ENCODE measurements at places on chromosomes 1 and 21.
A peak's percentile ranks its signal among the peaks of the same experiment; 100 is the strongest.

- DNase-seq: no peak
Observed at GRCh38 chr1:229798558-229798957, 172.5 kb downstream of the URB2 start.

- DNase-seq: no peak
Observed at GRCh38 chr21:31470896-31471694, 127.0 kb upstream of the TIAM1 start.

- no peak for DNase-seq
Observed at GRCh38 chr1:43492826-43493225, 37.9 kb upstream of the PTPRF start.

GRCh38 chr1:32465578-32465933 lies 684 bp downstream of the ZBTB8B start:
- no peak for DNase-seq

GRCh38 chr1:236623371-236624166 lies 19.3 kb upstream of the HEATR1 start:
- DNase-seq: no peak

DNA sequence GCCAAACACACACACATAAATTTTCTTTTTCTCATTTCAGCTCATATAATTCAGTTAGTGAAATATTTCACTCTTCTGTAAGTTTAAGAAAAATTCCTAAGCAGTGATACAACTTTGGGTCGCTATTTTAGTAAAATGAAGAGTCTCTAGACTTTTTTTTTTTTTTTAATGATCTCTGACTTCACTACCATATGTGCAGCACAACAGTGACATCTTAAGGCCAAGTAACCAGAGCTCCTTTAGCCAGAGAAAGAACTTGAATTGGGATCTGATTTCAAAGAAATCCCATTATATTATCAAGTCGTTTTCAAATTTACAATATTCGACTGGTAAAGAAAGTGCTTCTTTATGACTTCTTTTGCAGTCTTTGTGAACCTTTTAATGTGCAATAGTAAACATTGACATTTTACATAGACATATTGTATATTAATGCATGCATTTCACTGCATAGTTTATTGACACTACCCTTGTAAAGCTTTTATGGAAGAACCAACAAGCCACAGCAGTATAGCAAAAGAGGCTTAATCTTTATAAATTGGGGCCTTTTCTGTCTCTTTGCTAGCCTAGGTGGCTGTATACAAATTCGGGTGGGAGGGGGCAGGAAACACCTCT lies 62.2 kb downstream of the LRRC40 start:
- DNase-seq: no peak

GRCh38 chr21:27168084-27168483 lies 201.2 kb upstream of the ADAMTS5 start:
- DNase-seq: no peak

DNA sequence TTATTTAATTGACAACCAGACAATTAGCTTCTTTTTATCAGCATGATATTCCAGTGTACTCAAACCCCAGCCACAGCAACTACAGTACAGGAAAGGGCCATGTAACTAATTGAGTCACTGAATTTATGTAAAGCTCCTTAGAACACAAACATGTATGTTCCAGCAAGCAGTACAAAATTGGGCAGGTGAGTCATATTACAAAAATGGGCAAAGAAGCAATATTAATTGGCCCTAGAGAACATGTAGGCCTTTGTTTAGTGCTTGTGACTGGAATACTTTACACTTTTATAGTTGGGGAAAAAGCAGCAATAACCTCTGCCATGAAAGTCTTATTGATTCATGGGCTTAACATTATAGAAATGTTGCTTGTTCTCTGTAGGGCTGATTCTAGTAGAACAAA lies 31.8 kb downstream of the CLEC20A start:
- DNase-seq: no peak

DNA sequence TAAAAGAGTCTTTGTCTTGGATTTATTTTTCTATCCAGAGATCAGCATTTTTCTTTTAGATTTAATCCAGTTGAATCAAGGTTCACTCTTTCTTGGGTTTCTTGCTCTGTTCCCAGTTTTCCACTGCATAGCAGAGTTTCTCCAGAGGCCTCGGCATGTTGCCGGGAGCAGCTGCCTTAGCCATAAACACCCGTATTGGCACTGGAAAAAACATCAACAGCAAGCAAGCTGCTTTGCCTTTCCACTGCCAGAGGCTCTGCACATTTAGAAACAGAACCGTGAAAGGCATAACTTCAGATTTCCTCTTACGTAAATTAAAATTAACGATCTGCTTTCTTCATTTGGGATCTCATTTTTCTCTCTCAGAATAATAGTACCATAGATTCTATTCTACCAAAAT lies 181.8 kb upstream of the L1TD1 start:
- DNase-seq: no peak

- no peak for DNase-seq
Observed at GRCh38 chr1:39671433-39671792, 494 bp downstream of the NT5C1A start.

DNA sequence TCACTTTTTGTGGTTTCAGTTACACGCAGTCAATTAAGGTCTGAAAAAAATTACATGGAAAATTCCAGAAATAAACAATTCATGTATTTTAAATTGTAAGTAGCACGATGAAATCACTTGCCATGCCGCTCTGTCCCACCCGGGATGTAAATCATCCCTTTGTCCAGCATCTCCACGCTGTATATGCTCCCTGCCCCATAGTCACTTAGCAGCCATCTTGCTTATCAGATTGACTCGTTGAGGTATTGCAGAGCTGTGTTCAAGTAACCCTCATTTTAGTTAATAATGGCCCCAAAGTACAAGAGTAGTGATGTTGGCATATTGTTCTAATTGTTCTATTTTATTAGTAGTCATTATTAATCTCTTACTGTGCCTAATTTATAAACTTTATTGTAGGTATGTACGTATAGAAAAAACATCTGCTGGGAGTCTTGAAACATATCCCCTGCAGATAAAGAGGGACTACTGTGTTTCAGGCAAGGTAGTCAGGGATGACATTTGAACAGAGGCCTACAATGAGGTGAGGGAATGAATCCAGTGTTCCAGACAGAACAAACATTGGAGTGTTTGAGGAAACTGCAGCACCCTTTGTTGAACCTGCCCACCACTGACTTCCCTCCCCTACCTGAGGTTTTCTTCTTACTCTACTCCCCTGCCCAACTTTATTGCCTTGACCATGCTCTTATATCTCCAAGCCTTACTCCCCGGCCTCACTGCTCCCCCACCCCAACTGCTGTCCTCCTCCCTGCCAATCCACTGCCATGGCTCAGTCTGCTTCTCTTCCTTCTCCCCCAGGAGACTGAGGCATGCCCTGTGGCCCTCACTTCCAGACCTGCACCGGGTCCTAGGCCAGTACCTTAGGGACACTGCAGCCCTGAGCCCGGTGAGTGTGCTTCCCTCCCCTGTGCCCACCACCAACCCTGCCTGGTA lies 7.1 kb upstream of the CDC20 start:
- DNase-seq: no peak

- no peak for DNase-seq
Observed at GRCh38 chr1:22971161-22971560, 1.5 kb downstream of the LACTBL1 start.

DNA sequence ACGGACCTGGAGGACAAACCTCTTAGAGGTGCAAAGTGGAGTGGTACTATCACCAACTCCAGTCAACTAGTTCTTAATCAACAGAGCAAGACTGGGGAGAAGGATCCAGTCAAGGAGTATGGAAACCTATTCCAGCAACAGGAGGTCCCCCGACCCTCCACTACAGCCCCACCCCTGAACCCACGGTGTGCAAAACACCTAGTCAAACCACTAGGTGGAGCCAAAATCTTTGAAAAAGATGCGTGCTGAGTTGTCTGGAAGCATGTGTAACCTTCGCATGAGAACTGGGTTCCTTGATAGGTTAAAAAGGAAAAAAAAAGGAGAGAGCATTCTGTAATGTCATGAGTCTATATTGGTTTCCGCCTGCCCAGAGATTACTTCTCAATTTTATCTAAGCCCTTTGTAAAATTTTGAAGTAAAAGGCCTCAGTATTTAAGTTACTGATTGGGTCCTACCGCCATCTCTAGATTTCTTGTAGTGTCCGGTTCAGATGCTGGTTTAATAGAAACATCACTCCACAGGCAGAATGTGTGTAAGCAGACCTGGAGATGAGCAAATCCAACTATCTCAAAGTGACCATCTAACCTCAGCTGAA lies 81.9 kb upstream of the HAO2 start:
- peak; percentile 60 for DNase-seq

- no peak for DNase-seq
Observed at GRCh38 chr1:170580636-170581440, 48.9 kb downstream of the GORAB start.

DNA sequence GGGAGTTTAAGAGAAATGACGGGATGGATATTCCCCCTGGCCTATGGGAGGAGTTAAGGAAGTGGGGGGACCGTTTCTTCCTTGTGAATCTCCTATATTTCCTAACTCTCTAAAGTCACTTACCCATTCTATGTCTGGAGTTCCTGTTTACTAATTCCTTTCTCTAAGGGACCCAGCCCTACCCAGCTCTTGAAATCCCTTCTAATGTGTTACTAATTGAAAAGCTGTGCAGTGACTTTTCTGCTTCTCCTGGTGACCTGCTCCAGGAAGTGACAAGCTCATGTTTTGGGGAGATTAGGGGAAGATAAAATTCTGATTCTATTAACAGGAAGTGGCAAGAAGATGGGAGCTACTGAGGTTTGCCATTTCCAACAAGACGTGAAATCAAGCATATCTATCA lies 4.0 kb upstream of the SAMSN1 start:
- DNase-seq: no peak

GRCh38 chr1:119878171-119878570 lies 18.1 kb downstream of the ADAM30 start:
- peak; percentile 78 for DNase-seq

DNA sequence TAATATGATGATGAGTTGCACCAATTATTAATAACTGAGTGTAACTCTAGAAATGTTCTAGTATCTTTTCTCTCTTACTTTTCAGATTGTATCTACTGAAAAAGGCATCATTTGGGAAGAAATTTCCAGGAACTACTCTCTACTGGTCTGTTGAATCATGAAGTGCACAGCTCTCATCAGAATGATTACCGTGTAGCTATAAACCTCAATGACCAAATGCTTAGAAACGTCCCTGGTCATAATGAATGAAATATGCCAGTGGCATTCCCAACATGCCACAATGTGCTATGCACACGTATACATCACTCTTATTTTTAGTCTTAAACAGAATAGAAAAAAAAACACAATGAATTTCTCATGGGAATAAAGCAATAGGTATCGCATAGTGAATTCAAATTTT lies 534.3 kb upstream of the OLFM3 start:
- DNase-seq: no peak

DNA sequence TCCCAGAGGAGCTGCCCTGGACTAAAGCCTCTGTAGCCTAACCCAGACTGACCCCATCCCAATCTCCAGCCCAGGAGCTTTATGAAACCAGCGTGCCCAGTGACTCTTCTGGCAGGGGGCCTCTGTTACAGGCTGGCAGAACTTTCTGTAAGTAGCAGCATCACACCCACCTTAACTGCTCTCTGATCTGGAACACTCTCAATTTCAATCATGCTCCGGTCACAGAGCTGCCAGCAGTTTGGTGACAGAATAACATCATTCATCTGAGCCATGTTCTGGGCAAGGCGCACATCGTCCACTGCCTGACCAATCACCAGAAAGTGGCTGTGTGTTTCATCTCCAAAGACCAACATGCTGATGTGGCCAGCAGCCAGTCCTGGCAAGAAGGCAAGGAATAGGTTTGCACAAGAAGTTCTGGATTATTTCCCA lies 14.7 kb downstream of the ADCY10 start:
- no peak for DNase-seq

GRCh38 chr1:1040004-1040991 lies 20.4 kb downstream of the AGRN start:
- DNase-seq: peak; percentile 54

- no peak for DNase-seq
Observed at GRCh38 chr1:157113631-157114030, 14.0 kb upstream of the ETV3L start.

DNA sequence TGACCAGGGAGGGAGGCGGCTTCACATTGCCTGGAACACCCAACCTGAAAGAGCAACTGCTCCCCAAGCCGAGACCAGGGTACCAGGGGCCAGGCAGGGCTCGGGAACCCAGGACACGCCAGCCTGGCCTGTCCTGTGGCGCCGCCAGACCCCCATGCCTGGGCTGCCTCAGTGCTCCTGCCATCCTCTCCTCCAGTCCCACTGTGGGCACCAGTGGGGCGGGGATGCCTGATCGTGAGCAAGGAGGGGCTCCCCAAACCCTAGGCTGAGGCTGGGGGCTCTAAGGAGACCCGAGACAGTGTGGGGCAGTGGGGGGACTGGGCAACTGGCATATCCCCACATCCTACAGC lies 45.1 kb downstream of the WNT9A start:
- DNase-seq: no peak

GRCh38 chr1:98906809-98907208 lies 97.9 kb downstream of the PLPPR5 start:
- no peak for DNase-seq

DNA sequence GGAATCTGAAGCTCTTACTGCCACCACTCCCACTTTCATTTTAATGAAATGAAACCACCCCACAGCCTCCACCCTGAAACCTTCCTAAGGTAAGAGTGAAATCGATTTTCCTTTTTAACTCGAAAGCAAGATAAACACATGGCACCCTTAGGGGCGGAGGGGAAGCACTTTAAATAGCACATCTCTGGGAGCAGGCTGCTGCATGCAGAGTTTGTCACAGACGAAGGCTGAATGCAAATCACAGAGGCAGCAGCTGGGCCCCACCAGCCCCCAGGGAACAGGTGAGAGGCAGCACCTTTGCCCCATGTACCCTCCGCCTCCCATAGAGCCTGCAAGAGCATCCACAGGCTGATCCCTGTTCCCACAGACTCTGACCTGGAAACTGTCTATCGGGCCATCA lies 60.0 kb upstream of the GRIK3 start:
- peak; percentile 60 for DNase-seq

GRCh38 chr1:156129687-156130577 lies 15.4 kb downstream of the LMNA start:
- peak; percentile 65 for DNase-seq

GRCh38 chr1:230276401-230276800 lies 149.7 kb downstream of the PGBD5 start:
- no peak for DNase-seq

- no peak for DNase-seq
Observed at GRCh38 chr1:220828179-220828490, 41.4 kb downstream of the MTARC1 start.

- DNase-seq: no peak
Observed at GRCh38 chr1:167121375-167122120, 27.7 kb downstream of the STYXL2 start.

All from NCI-H1105 treated with DMSO at 0.1 percent for 48 hours (cell line).